ENCODE measurements at places on chromosomes 5 and 9. TPM values are rescaled to one million over a fixed set of nuclear protein-coding genes. Genes with fewer than 3 reads are reported as not detected.

Gene GAPT
- total RNA-seq, result not detected

Gene AK6
- total RNA-seq, result 3.9 TPM

Gene ROR2
- total RNA-seq, result 0.32 TPM

Gene UBE2QL1
- 0.85 TPM for total RNA-seq

Gene THBS4
- total RNA-seq, result not detected

Gene RICTOR
- 12.1 TPM for total RNA-seq

Gene GABRA1
- total RNA-seq, result not detected

Gene SPINK13
- total RNA-seq, result not detected

Gene COL23A1
- 4.3 TPM for total RNA-seq

Gene PAEP
- not detected for total RNA-seq

Gene HSPA5
- total RNA-seq, result 133 TPM

Gene ARSI
- total RNA-seq, result not detected

Gene PCDHGB7
- 10.2 TPM for total RNA-seq

Gene IFNK
- total RNA-seq, result not detected

Gene SPATA31A6
- not detected for total RNA-seq

Gene SEMA5A
- total RNA-seq, result 18.4 TPM

Gene RNF44
- total RNA-seq, result 24.1 TPM

Gene NME5
- total RNA-seq, result not detected

Gene IL3
- total RNA-seq, result not detected

Gene SLC36A3
- total RNA-seq, result not detected

Gene TMEM232
- not detected for total RNA-seq

Gene TERT
- total RNA-seq, result not detected

Gene DMRT3
- total RNA-seq, result not detected

Gene AGXT2
- not detected for total RNA-seq

Gene TAF11L5
- not detected for total RNA-seq

Gene KCNN2
- 10.0 TPM for total RNA-seq

Gene IL5
- not detected for total RNA-seq

Gene IRX1
- 10.3 TPM for total RNA-seq

Gene ECM2
- 20.1 TPM for total RNA-seq

Gene SMIM33
- not detected for total RNA-seq

Gene SRD5A1
- total RNA-seq, result 186 TPM

Gene OR1J2
- total RNA-seq, result not detected

Gene IL4
- total RNA-seq, result not detected

Gene BTNL9
- 105 TPM for total RNA-seq

Gene FOXD4L3
- total RNA-seq, result not detected

Gene TAF11L10
- total RNA-seq, result not detected

Gene DDX4
- total RNA-seq, result not detected

Gene PCDHGA10
- total RNA-seq, result 4.4 TPM

Gene SPATA31A3
- total RNA-seq, result not detected

Gene SYK
- 3.2 TPM for total RNA-seq

Gene PARP8
- total RNA-seq, result 5.6 TPM

Gene ECSCR
- 51.6 TPM for total RNA-seq

Gene ARL14EPL
- not detected for total RNA-seq
